Hepatic stellate cell (primary cell): ENCODE measurements at places on chromosomes 11 and 22.

- no peak for DNase-seq
These were observed 36.9 kb downstream of the SHANK2 start for GRCh38 chr11:71215425-71215965.

DNA sequence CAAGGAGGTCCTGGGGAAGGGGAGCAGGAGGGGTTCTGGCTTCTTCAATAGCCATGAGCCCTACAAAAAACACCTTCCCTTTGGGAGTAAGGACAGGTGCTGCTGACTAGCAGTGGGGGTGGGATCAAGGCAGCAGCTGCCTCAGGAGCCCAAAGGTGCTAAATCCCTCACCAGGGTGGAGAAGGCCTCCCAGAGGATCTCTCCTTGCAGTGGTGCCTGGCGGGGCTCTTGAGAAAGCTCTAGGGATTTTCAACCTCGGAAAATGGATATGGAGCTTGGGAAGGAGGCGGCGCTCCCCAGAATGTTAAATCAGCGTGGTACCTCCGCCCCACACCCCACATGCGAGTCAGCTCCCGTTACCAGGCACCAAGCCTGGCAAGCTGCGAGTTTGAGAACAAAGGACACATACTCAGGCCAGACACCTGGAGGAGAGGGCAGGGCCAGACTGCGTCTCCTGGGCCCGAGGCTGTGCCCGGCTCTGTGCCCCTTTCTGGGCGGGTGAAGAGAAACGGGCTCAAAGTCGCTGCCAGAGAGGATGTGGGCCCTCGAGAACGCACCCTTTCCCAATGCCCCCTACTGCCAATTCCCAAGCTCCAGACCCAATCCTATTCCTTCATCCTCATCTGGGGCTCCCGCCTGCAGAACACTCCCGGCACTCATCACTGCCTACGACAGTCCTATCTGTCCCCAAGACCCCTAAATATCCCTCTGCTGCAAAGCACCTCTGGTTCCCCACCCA, 139.0 kb downstream of the BRD1 start:
- no peak for DNase-seq

GRCh38 chr11:69704508-69705253, 859 bp upstream of the FGF19 start:
- peak; percentile 41 for DNase-seq

DNA sequence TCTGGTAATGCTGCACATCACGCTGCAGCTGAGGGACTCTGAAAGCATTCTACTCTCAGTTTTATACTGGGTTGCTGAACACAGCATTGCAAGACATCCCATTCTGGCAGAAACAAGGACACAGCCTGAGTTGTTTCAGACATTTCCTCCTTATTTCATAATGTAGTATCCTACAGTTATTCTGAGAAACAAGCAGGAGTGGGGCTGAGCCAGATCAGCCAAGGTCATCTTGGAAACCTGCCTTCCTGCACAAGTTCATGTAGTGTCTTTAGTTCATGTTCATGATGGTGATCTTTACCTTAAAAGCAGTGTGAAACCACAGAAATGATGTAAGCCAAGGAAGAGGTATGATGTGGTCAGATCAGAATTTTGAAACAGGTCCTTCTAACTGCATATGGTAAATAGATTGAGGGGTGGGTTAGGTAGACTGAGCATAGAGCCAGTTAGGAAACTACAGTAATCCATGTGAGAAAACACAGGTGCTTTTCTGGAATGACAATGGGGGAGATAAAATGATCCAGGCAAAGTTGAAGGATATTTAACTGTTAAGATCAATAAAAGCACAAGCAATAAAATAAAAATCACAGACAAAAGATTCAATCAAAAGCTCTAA, 1686.8 kb downstream of the LRRC4C start:
- no peak for DNase-seq

GRCh38 chr22:29670626-29671025, 49.2 kb upstream of the CABP7 start:
- DNase-seq = no peak

GRCh38 chr22:49515475-49515874, 312.2 kb downstream of the BRD1 start:
- no peak for DNase-seq

DNA sequence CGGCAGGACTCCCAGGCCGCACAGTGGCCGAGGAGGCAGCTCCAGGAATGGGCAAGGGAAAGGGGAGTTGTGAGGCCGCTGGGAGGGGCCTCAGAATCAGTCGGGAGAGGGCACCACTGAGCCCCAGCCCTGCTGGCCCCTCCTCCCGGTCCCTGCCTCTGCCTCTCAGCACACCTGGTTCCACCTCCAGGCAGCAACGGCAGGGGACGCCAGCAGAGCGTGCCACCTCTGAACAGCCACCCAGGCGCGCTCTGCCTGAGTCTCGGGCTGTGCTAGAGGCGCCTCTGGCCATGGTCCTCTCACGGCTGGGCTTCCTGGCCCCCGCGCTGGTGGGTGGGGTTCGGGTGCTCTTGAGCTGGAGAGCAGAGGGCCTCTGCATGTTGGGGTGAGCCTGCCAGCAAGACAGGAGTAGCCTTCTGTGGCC, 33.0 kb downstream of the MOB2 start:
- DNase-seq = no peak

- DNase-seq = no peak
These were observed 14.0 kb upstream of the PARVG start for GRCh38 chr22:44166498-44167276.

DNA sequence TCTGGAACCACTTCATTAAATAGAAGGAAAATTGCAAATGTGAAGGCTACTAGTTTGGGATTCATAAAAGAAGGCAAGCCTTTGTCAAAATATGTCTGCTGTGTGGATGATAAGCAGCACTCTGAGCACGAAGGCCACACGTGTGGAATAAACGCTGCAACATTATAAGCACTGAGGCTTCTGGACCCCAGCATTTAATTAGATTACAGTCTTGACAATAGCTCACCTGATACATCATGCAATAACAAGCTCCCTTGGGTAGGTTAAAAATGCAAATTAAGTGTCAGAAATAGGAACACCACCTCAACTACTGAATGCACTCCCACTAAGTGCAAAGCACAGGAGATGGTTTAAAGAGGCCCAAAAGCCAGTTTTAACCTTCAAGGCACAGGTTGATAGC, 179.3 kb downstream of the LARGE1 start:
- no peak for DNase-seq

DNA sequence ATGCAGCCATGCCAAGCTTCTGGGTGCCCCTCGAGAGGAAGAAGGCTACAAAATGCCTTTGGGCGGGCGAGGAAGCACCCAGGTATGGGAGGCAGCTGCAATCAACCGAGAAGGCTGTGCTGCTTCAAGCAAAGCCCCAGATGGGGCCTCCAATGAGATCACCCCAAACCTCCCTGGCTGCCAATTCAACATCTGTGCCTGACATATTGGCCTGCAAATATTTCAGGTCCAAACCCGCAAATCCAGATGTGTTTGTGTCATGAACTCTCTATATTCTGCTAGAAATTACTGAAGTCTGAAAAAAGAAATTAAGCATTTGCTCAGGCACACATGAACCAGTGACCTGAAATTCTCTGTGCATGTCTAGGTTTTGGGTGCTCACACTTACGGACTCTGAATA, 78.8 kb upstream of the RCN1 start:
- no peak for DNase-seq

DNA sequence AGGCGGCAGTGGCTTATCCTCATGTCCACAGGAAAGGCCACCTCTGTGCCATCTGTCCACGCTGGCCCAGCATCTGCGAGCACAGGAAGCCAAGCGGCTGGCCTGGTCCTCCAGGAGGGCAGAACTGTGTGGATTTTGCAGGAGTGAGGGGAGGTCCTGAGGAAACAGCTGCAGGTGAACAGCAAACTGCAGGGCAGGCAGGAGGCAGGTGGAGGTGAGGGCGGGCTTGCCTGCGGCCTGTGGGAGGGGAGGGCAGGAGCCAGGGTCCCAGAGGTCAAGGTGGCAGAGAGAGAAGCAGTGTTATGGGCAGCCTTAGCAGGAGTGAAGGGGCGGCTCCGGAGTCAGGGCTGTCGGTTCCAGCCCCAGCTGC, 369.7 kb downstream of the SHANK2 start:
- DNase-seq = no peak

- no peak for DNase-seq
These were observed 22.2 kb downstream of the RASSF10 start for GRCh38 chr11:13031349-13031748.

GRCh38 chr11:57213342-57214097, 23.5 kb downstream of the APLNR start:
- DNase-seq = no peak

- no peak for DNase-seq
These were observed 155.8 kb downstream of the DSCAML1 start for GRCh38 chr11:117641008-117641915.

DNA sequence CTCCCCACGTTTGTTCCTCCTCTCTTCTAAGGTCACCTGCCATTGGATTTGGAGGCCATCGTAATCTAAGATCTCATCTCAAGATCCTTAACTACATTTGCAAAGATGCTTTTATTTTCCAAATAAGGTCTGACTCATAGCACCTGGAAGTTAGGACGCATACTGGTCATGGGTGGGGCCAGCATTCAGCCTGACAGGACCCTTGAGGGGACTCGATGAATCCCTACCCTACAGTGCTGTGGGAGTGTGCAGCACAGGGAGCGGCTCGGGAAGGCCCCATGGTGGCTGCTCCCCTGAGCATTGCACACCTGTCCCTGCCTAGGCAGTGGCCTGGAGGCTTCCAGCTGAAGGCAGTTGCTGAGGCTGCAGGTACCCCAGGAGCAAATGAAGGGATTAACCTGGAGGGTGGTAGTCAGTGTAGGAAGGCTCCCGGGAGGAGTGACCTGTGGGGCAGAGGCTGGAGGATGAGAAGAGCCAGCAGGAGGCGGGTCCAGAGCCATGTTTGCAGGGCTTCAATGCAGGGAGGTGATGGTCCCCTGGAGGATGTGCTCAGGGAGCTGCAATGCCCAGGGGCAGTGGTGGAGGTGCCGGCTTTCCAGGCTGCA, 362.2 kb downstream of the CTTN start:
- DNase-seq = no peak

DNA sequence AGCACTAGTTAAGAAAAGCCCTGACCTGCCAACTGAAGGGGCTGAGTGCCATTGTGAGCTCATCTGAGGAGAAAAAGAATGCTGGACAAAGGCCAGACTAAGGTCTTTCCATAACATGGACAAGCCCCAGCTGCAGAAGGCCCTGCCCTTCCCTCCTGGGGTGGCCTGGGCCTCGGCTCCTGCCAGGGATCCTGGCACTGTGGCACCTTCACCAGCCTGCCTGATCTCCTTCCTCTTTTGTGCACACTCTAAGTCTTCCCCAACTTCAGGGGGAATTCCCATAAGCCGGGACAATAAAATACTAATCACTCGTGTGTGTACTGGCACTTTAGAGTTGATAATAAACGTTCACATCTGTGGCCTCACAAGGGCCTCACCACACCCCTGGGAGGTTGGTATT, 9.9 kb downstream of the TMPRSS13 start:
- DNase-seq = no peak

GRCh38 chr11:29432719-29433325, 584.0 kb downstream of the KCNA4 start:
- DNase-seq = peak; percentile 7

DNA sequence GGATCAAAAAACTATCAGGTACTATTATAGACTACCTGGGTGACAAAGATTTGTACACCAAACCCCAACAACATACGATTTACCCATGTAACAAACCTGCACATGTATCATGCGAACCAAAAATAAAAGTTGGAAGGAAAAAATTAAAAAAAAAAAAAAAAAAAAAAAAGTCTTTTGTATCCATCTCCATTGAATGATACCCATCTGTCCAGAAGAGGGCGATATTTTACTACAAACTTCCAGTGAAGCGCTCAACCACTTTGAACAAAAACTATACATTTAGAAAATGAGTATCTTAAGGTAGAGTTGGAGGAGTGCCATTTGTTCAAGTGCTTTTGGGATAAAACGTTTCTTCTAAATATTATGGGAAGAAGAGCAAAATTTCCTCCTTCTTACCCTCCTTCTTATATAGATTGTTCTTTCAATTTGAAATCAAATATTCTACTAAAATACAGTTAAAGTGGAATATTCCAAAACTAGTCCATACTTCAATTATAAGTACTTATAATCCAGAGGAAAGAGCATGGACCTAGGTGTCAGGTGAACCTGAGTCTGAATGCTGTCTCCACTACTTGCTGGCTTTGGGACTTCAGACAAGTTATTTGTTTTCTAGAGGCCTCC, 23.3 kb downstream of the ARL14EP start:
- DNase-seq = no peak
